ENCODE measurements at places on chromosomes 3 and 15.

GRCh38 chr15:70034141-70034540, 63.6 kb downstream of the TLE3 start:
- no peak for DNase-seq

DNA sequence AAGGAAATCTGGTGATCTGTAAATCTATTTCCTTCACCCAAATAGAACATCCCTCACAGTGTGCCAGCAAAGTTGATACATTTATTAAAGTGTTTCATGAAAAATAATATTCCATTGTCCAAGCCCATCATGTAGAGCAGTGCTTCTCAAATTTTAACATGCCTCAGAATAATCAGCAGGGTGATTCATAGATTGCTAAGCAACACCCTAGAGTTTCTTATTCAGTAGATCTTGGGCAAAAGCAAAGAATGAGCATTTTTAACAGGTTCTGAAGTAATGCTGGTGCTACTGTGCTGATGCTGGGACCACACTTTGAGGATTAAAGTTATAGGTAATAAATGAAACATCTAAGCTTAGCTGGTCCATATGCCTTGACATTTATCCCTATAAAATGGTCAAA, 210.5 kb downstream of the ZIC4 start:
- no peak for DNase-seq

GRCh38 chr3:135905058-135905724, 60.3 kb upstream of the PPP2R3A start:
- DNase-seq = no peak

DNA sequence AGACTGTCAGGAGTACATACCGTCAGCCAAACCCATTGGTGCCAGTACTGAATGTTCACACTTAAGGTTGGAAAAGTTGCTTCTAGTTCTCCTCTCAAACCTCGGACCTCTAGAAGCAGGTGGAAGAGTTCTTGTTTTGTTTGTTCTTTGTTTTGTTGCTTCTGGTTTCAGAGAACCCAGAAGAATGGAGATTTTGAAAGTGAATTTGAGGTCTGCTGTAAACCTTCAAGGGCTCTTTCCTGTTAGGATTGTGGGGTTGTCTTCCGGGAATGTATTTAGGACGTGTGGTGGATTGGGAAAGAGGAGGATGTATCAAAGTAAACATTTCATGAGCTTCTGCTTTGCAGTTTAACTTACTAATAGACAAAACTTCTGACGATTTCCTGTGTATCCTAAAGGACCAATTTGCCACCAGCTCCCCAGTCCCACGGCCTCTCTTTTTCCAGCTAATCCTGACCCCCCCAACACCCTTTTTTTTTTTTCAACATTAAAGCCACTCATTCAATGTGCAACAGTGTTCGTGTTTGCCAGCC, 50.3 kb downstream of the FILIP1L start:
- no peak for DNase-seq

DNA sequence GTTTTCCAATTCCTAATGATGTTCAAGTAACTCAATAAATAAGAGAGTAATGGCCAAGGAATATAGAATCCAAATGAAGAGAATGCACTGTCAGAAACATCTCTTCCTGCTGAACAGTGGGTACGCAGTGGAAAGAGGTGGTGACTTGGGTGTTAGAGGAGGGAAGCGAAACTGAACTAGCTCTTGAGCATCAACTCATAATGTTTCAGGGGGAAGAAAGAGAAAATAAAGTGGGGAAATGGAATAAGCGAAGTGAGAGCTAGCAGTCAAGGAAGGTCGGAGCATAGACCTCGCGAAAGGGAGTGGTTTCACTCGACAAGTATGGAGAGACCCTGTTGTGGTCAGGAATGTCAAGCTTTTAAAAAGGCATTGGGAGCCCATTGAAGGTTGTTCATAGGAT, 309.5 kb downstream of the GAP43 start:
- DNase-seq = no peak

DNA sequence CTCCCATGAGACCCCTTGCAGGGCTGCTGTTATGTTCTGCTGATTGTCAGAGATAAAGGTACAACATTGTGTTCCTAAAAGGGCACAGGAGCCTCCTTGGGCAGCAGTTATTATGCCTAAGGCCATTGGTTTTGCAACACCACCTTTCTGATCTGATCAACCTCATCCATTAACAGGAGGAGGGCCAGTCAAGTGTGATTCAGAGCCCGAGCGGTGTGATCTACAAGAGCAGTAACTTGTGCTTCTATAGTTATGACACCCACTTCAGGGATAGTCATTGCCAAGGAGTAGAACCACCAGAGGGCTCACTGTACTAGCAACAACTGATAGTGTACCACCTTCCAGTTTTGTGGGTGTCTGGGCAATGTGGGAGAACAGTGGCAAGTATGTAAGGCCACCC, 1457.9 kb upstream of the CADM2 start:
- DNase-seq = no peak

DNA sequence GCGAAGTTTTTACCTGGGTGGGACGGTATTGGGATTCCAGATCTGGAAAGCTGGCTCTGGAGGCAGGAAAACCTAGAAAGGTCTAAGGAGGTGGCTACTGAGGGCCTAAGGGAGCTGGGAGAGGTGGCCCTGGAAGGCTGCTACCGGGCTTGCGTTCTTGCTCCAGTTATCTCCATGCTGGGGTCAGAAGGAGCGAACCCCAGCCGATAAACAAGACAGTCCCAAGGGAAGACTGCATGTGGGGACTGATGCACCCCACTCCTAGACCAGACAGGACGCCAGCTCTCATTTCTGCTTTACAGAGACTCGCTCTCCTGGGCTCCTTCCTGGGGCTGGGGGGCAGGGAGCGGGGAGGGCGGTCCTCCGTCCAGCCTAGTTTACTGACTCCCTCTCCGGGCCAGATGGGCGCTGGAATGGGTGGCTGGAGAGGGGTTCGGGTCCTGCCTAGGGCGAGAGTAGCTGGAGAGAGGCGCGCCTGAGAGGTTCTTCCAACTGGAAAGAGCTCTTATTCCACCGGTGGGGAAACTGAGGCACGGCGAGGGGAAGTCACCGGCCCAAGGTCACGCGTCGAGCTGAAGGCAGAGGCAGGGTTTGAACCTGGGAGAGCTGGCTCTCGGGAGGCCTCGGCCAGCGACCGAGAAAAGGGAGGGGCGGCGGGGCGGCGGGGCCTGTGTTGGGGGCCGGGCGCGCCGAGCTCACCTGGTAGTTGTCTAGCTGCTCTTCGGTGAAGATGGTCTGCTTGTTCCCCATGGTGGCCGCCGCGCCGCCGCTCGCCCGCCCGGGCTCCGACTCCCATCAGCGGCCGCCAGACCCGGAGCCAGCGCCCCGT, 565 bp downstream of the CIB2 start:
- no peak for DNase-seq

- no peak for DNase-seq
Measured at GRCh38 chr15:88385078-88385700, 82.0 kb downstream of the MRPL46 start.

GRCh38 chr15:40563426-40563825, 1.4 kb downstream of the CCDC32 start:
- no peak for DNase-seq

DNA sequence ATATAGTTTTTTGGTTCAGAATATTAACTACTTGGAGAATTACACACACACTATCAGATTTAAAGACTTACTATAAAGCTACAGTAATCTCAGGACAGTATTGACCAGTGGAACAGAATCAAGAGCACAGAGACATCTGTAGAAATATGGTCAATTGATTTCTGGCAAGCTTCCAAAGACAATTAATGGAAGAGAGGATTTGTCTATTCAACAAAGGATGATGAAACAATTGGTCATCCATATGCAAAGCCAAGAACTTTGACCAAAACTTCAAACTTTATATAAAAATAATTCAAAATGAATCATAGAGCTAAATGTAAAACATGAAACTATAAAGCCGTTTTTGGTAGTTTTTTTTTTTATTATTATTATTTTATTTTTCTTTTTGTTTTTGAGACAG, 29.8 kb upstream of the MB21D2 start:
- DNase-seq = no peak

DNA sequence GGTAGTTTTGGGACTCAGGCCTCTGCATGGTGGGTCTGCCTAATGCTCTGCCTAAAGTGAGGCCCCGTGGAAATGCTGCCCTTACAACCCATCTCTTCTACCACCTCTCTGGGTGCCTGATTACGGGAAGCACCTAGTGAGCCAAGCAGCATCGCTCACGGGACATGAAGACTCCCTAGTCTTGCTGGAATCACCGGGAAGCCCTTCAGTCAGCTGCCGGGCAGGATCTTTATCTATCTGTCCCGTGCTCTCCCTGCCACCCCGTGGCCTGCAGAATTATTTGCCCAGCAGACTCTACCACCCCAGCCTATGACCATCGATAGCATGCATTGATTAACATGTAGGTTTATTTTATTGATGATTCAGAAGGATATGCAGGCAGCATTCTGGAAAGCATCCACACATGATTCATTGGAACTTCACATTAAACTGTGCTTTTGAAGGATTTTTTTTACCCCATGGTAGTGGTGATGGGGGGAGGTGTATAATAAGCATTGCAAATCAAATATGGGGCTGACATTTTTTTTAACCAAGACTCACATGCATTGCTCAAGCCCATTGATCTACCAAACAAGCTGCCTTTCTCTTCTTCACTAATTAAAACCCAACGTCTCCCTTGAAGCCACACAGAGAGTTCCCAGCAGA, 63.1 kb downstream of the ATP2B2 start:
- DNase-seq = no peak
